ENCODE measurements at places on chromosomes 5 and 9.

DNA sequence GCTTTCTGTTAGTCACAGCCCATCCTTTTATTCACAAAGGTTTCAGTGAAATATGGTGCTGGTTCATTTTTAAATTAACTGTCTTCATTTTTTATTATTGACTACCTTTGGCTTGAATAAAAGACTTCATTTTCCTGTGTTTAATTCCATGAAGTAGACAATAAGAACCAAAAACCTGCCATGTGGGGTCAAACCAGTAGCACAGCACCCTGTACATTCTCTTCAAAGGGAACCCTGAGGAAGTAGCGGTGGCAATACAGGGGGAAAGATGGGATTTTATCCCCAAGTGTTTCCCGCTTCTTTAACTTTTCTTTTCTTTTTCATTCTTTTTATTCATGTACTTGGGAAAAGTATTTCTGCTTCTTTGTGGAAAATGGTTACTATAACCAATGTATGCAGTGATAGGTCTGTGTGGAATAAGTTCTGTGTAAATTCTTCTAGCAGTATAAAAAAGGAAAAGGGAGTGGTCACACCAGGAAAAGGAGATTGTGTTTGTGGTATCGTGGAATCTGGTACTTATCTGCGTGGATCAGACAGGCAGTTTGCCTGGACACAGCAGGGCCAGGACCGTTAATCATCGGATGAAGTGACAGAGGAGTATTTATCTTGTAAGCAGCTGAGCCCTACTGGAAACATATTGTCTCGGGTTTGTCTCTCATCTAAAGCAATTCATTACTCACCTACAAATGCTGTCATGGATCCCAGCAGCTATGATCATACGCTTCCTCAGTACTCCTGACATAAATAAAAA is 94.2 kb downstream of the PPIC start:
- no peaks in the 10 kb centered on the region for H3K36me3 ChIP-seq
- H3K4me3 ChIP-seq, result no peak overlapping the region
- no peak for DNase-seq
- no peak overlapping the region for H3K27ac ChIP-seq
- no peaks in the 10 kb centered on the region for H3K4me1 ChIP-seq

GRCh38 chr5:115579216-115579615 is 23.1 kb downstream of the TICAM2 start:
- H3K36me3 ChIP-seq, result peaks cover 5% of the 10 kb centered on the region
- no peak for DNase-seq
- no peak overlapping the region for H3K27ac ChIP-seq
- H3K4me3 ChIP-seq, result no peak overlapping the region
- H3K27me3 ChIP-seq, result no peaks in the 10 kb centered on the region
- no peaks in the 10 kb centered on the region for H3K4me1 ChIP-seq

- H3K36me3 ChIP-seq, result no peaks in the 10 kb centered on the region
- no peak for DNase-seq
- peaks cover 6% of the 10 kb centered on the region for H3K27me3 ChIP-seq
- no peak overlapping the region for H3K4me3 ChIP-seq
- H3K4me1 ChIP-seq, result no peaks in the 10 kb centered on the region
Measured at GRCh38 chr5:2802693-2803365, 51.4 kb upstream of the IRX2 start.

GRCh38 chr9:137243626-137244485 is 2.8 kb downstream of the TUBB4B start:
- no peaks in the 10 kb centered on the region for H3K27me3 ChIP-seq
- DNase-seq, result no peak
- H3K27ac ChIP-seq, result no peak overlapping the region
- no peak overlapping the region for H3K4me3 ChIP-seq
- H3K36me3 ChIP-seq, result peaks cover 25% of the 10 kb centered on the region
- H3K4me1 ChIP-seq, result peaks cover 59% of the 10 kb centered on the region

- no peaks in the 10 kb centered on the region for H3K27me3 ChIP-seq
- no peak overlapping the region for H3K27ac ChIP-seq
- no peaks in the 10 kb centered on the region for H3K4me1 ChIP-seq
Measured at GRCh38 chr5:160152901-160153300, 33.7 kb upstream of the PWWP2A start.

DNA sequence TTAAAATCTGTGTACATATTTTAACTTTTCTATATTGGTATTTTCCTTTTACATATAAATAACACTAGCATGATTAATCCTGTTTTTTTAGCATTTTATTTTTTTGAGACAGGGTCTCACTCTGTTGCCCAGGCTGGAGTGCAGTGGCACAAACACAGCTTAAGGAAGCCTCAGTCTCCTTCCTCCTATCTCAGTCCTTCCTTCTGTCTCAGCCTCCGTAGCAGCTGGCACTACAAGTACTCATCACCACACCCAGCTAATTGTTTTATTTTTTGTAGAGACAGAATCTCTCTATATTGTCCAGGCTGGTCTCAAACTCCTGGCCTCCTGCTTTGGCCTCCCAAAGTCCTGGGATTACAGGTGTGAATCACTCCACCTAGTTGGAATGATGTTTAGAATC is 1.5 kb upstream of the C5orf24 start:
- H3K4me1 ChIP-seq, result peaks cover 15% of the 10 kb centered on the region
- no peaks in the 10 kb centered on the region for H3K27me3 ChIP-seq
- DNase-seq, result no peak
- peaks cover 15% of the 10 kb centered on the region for H3K36me3 ChIP-seq

- DNase-seq, result no peak
- no peak overlapping the region for H3K4me3 ChIP-seq
- peaks cover 13% of the 10 kb centered on the region for H3K36me3 ChIP-seq
- no peaks in the 10 kb centered on the region for H3K27me3 ChIP-seq
- H3K27ac ChIP-seq, result no peak overlapping the region
Measured at GRCh38 chr9:137708590-137709284, 89.9 kb downstream of the EHMT1 start.

GRCh38 chr9:96378187-96378586 is 5.3 kb downstream of the SLC35D2 start:
- H3K36me3 ChIP-seq, result no peaks in the 10 kb centered on the region
- no peaks in the 10 kb centered on the region for H3K27me3 ChIP-seq
- no peak for DNase-seq
- no peak overlapping the region for H3K27ac ChIP-seq

- H3K27ac ChIP-seq, result no peak overlapping the region
- no peak for DNase-seq
Measured at GRCh38 chr5:2746561-2747032, 4.9 kb downstream of the IRX2 start.

DNA sequence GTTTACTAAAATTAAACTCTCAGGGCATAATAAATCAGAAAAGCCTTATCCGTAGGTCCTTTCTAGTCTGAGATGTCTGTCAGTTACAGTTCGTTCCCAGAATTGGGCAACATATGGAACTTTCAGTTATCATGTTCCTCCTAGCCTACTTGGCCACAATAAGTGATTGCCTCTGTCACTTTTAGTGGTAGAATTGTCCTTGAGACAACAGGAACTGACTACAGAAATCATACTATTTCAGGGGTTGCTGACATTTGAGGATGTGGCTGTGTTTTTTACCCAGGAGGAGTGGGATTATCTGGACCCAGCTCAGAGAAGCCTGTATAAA is 956 bp downstream of the ZNF189 start:
- H3K4me3 ChIP-seq, result peak overlapping the region; percentile 91
- H3K4me1 ChIP-seq, result peaks cover 17% of the 10 kb centered on the region
- H3K27ac ChIP-seq, result peak overlapping the region; percentile 89
- no peak for DNase-seq

DNA sequence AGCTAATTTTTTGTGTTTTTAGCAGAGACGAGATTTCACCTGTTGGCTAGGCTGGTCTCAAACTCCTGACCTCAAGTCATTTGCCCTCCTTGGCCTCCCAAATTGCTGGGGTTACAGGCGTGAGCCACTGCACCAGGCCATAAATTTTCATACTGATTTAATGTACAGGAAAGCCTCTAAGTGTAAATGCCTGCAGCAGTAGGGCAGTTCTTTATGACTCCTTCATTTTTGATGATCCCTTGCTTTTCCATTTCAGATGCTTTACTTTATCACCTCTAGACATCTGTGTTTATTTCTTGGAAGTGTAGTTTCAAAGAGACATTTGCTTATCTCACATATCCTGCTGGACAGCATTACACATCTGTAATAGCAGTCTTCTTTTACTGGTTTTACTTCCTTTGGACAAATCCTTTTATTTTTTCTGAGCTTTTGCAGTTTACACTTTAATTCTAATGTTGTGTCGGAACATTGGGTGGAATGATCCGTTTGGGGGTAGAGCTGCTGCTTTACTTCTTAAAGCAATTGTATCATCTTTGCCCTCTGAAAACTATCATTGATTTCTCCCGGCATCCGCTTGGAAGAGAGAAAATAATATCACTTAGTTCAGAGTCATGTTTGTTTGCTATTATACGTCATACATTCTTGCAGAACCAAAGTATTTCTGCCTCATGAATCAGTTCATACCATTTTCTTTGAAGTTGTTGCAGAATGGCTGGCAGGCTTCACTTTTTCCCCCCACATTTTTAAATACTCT is 36.0 kb downstream of the SCGB3A1 start:
- peaks cover 27% of the 10 kb centered on the region for H3K36me3 ChIP-seq
- H3K4me3 ChIP-seq, result no peak overlapping the region

- H3K36me3 ChIP-seq, result no peaks in the 10 kb centered on the region
- no peaks in the 10 kb centered on the region for H3K4me1 ChIP-seq
- no peak overlapping the region for H3K27ac ChIP-seq
Measured at GRCh38 chr9:104556830-104557634, 11.9 kb upstream of the OR13C8 start.

DNA sequence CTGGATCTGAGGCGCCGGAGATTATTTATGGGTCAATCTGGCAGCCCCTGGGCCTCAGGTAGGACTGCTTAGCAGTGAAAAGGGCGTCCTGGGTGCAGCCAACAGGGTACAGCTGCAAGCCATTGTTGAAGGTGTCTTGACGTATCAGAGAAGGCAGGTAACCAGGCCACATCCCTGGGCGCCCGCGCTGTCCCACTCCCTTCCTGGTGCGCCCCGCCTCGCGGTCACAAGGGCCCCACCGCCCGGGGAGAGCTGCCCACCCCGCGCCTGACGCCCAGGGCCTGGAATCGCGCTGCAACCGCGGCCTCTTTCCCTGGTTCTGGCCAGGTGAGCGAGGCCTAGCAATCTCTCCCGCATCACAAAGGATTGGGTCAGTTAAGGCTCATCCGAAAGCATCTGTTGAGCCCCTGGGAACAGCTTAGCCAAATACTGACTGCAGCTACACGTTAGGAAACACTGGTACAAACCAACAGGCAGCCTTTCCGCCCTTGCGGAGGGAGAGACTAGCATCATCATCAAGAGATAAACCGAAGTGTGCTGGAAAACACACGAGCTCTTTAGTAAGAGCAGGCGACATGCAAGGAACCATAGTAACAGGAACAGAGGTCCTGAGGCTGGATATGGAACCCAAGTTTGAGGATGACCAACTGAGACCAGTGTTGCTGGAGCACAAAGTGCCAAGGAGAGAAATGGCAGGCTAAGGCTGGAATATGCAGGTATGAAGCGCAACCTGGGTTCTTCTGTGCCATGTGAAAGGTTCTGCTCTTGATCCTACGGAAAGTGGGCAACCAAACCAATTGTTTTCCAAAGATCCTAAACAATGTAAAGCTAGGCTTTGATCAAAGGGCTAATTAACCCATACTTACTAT is 3.6 kb downstream of the RPS23 start:
- DNase-seq, result no peak
- H3K27me3 ChIP-seq, result no peaks in the 10 kb centered on the region
- peaks cover 7% of the 10 kb centered on the region for H3K4me1 ChIP-seq
- no peak overlapping the region for H3K27ac ChIP-seq
- H3K4me3 ChIP-seq, result no peak overlapping the region
- H3K36me3 ChIP-seq, result peaks cover 27% of the 10 kb centered on the region

DNA sequence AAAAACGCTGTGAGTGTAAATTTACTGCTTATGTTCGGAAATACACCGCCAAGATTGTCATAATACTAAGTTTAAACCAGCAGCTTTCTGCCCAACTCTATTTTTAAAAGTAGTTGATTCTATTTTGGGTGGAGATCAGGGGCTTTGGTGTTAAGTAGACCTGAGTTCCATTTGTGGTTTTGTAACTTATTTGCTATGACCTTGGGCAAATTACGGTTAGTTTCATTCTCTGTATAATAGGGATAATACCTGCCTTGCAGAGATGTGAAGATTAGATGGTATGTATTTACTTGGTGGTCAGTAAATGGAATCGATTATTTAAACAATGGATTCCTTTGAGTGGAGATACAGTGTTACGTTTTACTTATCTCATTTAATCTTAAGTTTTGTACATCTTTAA is 1.6 kb downstream of the RAD23B start:
- H3K27me3 ChIP-seq, result no peaks in the 10 kb centered on the region
- no peaks in the 10 kb centered on the region for H3K36me3 ChIP-seq
- no peak for DNase-seq
- peak overlapping the region; percentile 66 for H3K4me3 ChIP-seq
- peak overlapping the region; percentile 96 for H3K27ac ChIP-seq

GRCh38 chr9:112050544-112051475 is 124.3 kb downstream of the SUSD1 start:
- peak; percentile 98 for DNase-seq
- H3K4me1 ChIP-seq, result peaks cover 31% of the 10 kb centered on the region
- H3K4me3 ChIP-seq, result no peak overlapping the region
- no peaks in the 10 kb centered on the region for H3K27me3 ChIP-seq

DNA sequence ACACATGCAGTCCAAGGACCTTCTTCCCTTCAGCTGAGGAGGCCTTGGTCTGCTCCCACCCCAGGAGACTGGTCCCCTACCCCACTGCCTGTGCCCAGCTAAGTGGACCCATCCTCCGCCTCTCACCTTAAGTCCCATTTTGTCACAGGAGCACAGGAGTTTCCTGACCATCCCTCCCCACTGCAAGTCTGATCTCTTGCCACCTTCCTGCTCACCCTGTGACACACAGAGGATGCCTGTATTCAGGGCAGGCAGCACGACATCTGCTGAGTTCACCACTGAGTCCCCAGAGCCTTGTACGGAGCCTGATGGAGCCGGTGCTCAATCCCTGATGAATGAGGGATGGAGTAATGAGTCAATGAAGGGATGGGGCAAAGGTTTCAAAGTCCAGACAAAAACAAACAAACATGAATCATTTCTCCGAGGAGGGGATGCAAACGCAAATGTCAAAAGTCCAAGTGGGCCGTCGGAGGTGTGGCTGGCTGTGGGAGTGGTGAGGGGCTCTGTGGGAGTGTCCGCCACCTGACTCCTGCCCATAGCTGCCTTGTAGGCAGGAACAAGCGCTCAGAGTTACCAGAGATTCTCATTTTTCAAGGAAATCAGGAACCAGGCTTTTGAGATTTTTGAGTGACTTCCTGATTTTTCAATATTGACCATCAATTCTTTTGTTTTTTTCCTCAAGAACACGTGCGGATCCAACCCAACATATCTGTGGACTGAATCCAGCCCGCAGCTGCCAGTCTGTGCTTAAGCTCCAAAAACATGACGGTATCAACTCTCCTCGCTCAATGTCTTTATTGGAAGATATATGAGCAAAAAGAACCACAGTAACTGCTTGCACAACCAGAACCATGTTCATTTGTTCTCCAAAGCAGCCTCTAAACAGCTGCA is 4.4 kb downstream of the RAPGEF1 start:
- no peak overlapping the region for H3K4me3 ChIP-seq
- DNase-seq, result no peak
- peaks cover 5% of the 10 kb centered on the region for H3K36me3 ChIP-seq
- H3K4me1 ChIP-seq, result peaks cover 77% of the 10 kb centered on the region
- peak overlapping the region; percentile 64 for H3K27ac ChIP-seq
- no peaks in the 10 kb centered on the region for H3K27me3 ChIP-seq

GRCh38 chr5:37631939-37632338 is 207.9 kb downstream of the GDNF start:
- no peaks in the 10 kb centered on the region for H3K27me3 ChIP-seq
- no peaks in the 10 kb centered on the region for H3K36me3 ChIP-seq
- no peaks in the 10 kb centered on the region for H3K4me1 ChIP-seq
- no peak overlapping the region for H3K27ac ChIP-seq
- no peak for DNase-seq
- no peak overlapping the region for H3K4me3 ChIP-seq

- H3K4me1 ChIP-seq, result no peaks in the 10 kb centered on the region
- no peak overlapping the region for H3K27ac ChIP-seq
- H3K36me3 ChIP-seq, result no peaks in the 10 kb centered on the region
- no peak for DNase-seq
Measured at GRCh38 chr5:137438932-137439331, 60.2 kb downstream of the SPOCK1 start.

Data from muscle of leg (tissue), 16 donors.